Stimulated activated CD4-positive, alpha-beta T cell treated with anti-CD3 and anti-CD28 coated beads, Interleukin-4, amount 100 ng/mL, for 48 hours (primary cell): ENCODE measurements at places on chromosomes 1 and 21.
A peak's percentile ranks its signal among the peaks of the same experiment; 100 is the strongest.

DNA sequence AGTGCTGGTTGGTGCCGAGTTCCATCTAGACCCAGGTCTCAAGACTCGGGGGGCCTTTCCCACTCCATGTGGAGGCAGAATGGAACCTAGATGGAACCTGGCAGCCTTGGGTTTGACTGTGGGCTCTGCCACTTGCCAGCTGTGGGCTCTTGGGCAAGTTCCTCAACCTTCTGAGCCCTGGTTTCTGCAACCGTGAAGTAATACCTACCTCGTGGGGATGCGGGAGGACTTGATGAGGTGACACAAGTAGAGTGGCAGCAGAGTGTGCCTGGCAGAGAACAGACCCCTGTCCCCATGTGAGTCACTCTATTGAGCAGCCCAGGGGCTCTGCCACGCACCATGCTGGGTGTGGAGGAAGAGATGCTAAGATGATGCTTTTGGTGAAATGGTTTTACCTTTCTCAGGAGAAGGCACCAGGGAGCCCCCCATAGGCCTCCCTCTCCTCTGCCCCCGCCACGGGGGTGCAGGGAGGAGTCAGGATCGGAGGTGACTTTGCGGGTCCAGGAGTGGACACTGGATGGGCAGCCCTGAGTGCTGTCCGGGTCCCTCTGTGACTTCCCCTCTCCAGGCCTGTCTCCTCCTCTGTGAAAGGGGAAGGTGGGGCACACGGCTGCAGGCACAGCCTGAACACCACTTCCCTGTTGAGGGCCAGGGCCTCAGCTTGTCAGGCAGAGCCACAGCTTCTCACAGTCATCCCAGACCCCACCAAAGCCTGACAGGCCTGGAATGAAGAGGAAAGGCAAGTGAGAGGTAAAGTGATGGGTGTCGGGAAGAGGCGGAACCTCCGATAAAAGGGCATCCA, 36.7 kb upstream of the EDN2 start:
- no peak for DNase-seq

- no peak for DNase-seq
These were observed 78.6 kb downstream of the COLGALT2 start for GRCh38 chr1:183958958-183959357.

- no peak for DNase-seq
These were observed 3.8 kb downstream of the SMIM1 start for GRCh38 chr1:3776231-3776961.

DNA sequence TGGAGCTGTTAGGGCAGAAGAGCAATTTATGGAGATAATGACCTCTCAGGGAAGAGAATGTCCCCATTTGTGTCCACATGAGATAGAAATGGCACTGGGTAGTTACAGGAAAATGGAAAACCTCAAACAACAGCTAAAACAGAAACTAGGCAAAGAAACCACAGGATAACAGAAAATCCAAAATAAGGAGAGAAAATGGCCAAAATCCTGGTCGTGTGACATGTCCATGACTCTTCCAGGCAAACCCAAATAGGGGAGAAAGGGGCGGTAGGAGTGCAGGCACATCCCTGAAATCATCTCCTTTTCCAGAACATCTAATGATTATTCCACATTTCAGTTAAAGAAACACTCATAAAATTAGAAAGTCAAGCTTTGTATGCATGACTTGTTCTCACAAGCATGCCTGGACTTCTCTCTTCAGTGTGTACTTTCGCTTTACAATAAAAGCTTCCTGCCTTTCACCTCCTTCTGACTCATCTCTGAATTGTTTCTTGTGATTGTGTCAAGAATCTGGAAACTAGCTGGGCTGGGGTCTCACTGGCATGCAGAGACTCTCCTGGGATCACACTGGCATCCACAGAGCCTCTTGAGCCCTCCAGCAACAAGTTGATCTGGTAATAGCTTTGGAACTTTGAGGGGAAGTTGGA, 171.4 kb upstream of the ZP4 start:
- DNase-seq, result no peak

- no peak for DNase-seq
These were observed 11.2 kb downstream of the IFT25 start for GRCh38 chr1:53934170-53934765.

- DNase-seq, result no peak
These were observed 2082.6 kb downstream of the MRPL39 start for GRCh38 chr21:23524685-23525084.

DNA sequence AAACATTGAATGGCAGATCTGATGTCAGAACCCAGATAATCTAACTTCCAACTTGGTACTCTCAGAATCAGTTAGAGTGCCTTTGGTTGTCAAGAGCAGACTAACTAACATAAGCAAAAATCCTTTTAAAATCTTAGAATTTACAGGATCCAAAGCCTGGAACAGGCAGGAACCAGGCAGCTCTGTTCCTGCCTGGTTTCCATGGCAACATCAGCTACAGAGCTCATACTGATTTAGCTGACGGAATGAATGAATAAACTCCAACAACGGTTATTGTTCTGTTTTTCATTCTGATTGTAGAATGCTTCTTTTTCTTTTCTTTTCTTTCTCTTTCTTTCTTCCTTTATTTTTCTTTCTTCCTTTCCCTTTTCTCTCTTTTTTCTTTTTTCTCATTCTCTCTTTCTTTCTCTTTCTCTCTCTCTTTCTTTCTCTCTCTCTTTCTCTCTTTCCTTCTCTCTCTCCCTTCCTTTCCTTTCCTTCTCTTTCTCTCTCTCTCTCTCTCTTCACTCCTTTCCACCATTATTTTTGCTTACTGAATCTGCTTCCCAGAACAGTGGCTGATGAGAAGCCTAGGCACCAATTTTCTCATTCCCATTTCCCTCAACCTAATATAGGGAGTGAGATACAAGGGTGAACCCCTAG, 121.6 kb downstream of the RGS7 start:
- no peak for DNase-seq

DNA sequence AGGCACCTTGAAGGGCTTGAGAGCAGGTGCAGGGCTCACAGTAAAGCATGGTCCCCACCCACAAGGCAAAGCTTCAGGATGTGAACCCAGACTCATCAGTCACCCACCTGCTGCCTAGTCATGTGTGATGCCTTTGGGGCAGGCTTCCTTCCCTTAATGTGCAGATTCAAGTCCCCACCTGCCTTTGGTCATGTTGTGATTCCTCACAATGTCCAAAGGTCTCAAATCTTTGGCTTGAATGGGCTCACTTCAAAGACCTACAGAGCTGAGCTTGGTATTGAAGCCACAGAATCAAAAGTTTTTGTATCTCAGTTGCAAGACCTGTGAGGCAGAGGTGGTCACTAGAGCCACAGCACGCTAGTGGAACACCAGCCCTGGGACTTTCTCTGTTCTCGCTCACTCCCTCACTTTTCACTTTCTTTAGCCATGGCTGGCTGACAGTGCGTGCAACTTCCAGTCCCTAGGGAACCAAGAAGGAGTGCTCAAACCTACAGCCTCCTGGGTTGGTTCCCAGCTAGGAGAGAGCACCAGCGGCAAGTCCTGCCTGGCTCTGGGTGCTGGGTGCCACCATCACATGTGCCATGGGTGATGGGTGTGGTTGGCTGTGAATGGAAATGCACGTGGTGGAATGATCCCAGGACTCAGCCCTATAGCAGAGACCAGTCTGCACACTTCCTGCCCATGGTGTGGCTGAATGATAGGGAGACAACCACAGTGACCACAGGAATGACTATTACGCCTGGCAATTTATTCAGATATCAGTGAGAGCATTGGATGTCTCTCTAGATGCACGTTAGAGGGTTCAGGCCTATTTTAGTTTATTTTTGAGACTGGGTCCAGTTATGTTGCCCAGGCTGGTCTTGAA, 26.4 kb upstream of the CLIC6 start:
- no peak for DNase-seq

GRCh38 chr1:179663810-179664209, 72.2 kb downstream of the TDRD5 start:
- no peak for DNase-seq

- DNase-seq, result no peak
These were observed 3.5 kb downstream of the PPM1J start for GRCh38 chr1:112711670-112712069.

GRCh38 chr1:177800400-177801088, 169.3 kb downstream of the SEC16B start:
- no peak for DNase-seq

- no peak for DNase-seq
These were observed 39.6 kb downstream of the MORN1 start for GRCh38 chr1:2351723-2352122.

- DNase-seq, result no peak
These were observed 121.6 kb downstream of the PTBP2 start for GRCh38 chr1:96843196-96843595.

DNA sequence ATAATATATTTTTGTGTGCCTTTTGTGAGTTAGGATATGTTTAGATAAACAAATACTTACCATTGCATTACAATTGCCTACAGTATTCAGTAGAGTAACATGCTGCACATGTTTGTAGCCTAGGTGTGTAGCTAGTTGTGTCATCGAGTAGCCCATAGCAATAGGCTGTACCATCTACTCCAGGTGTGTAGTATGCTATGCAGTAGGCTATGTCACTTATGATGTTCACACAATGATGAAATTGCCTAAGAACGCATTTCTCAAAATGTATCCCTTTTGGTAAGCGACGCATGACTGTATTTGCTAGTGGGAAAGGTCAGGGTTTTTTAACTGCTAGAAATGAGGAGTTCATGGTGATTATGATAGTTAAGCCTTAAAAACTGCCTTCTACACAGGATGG, 30.0 kb upstream of the B3GALT5 start:
- DNase-seq, result no peak

DNA sequence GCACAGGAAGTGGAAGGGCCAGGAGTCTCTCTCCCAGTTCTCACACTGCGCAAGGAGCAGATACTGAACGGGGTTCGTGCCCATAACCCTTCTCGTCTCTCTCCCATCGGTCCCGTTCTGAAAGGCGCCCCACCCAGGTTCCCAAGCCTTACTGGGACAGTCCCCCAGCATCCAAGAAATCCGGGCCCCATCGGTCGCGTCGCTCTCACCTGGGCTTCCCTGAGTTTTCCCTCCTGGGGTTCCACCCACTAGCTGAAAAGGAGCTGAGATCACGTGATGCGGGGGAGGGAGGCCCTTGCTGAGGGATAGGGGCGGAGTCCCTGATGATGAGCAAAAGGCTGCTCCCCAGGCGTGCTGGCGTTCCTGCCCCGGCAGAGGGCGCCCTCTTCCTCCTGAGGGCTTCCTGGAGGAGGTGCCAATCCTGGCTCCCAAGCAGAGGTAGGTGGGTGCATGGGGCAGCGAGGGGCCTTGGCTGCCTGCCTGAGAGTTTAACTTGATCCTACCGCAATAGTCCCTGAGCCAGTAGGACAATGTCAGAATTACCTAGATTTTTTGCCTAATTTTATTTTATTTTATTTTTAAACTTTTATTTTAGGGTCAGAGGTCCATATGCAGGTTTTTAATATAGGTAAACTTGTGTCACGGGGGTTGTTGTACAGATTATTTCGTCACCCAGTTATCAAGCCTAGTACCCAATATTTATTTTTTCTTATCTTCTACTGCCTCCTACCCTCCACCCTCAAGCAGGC, at the start of gene SPOCD1:
Gene SPOCD1 (minus strand): TSS at position 271 of the 749 bp plus-strand sequence. CDS start 689 bp downstream, outside the sequence.
- DNase-seq, result peak; percentile 83

DNA sequence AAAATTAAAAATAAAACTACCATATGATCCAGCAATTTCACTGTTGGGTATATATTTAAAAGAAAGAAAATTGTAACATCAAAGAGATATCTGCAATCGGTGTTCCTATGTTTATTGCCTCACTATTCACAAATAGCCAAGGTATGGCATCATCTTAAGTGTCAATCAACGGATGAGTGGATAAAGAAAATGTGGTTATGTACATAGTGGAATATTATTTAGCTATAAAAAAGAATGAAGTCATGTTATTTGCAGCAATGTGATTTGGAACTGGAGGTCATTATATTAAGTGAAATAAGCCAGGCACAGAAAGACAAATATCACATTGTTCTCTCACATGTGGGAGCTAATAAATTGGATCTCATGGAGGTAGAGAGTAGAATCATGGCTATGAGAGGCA, 76.3 kb downstream of the RD3 start:
- no peak for DNase-seq

- no peak for DNase-seq
These were observed 18.9 kb downstream of the HTR1D start for GRCh38 chr1:23198373-23198772.

DNA sequence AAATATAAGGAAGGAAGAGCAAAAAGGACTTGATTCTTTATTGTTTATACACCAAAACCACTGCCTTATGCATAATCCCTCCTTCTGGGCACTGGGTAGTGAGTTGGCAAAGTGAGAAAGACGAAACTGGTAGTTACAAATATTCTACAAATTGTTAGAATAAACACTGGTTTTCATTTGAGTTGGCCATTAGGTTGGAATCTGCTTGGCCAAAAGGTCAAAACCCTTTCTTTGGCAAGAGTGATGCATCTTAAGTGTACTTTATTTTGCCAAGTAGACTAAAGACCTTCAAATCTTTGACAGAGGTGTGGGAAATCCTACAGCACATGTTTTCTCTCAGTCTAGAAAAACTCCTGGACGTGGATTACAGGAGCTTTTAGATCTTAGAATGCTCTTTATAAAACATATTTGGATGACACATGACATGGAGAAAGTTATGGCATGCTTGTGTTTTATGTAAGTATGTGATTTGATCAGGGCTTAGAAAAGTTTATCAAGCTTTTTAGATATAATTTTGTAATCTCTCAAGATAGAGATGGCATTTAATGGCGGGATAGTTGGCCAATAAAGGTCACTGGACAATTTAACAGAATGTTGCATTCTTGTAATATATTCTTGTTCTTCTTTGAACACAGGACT, 120.9 kb downstream of the ROR1 start:
- DNase-seq, result no peak

- no peak for DNase-seq
These were observed 7.3 kb upstream of the GIPC2 start for GRCh38 chr1:78038491-78038939.
